GM23248 (cell line): ENCODE measurements at places on chromosomes 4 and X.

DNA sequence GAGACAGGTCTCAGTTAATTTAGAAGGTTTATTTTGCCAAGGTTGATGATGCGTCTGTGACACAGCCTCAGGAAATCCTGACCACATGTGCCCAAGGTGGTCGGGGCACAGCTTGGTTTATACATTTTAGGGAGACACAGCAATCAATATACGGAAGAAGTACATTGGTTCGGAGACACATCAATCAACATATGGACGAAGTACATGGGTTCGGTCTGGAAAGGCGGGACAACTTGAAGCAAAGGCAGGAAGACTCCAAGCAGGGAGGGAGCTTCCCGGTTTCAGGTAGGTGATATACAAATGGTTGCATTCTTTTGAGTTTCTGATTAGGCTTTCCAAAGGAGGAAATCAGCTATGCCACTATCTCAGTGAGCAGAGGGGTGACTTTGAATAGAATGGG, 225.2 kb upstream of the ZFP42 start:
- no peak for DNase-seq

DNA sequence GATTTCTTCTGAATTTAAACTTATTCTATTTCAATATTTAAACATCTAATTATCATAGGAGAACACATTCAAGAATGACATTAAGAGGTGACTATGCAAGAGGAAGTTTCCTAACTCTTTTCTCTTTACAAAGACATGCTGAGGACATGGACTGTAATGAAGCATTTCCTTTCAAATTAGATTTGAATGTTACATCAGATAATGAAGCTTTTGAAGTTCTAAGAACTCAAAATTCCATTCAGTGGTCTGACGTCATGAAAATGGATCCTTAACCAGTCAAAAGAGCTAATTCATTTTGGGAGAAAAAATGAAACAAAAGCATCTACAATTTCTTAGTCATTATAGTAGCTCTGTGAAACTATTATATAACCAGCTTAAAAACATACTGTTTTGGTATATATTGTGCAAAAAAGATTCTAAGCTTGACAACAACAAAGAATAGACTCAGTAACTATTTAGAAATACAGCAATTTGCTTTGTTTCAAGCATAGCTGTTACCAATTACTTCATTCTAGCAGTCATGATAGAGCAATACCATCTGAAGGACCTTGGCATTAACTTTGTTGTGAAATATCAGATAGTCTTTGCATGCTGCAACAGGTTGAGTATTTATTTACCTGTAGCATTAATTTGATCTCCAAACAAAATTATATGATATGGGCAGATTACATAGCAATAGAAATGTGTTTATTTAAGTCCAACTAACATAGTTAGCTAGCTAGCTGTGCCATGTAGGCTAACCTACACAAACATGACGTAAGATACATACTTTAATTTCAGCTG, 13.7 kb upstream of the DTHD1 start:
- no peak for DNase-seq

- DNase-seq: no peak
Observed at GRCh38 chr4:145860446-145860845, 78.2 kb downstream of the ZNF827 start.

GRCh38 chrX:66408507-66408906, 230.4 kb downstream of the EDA2R start:
- DNase-seq: no peak

- DNase-seq: peak; percentile 92
Observed at GRCh38 chr4:40335525-40335894, 377 bp downstream of the CHRNA9 start.

- DNase-seq: peak; percentile 22
Observed at GRCh38 chr4:80172203-80172602, 25.1 kb upstream of the PRDM8 start.

DNA sequence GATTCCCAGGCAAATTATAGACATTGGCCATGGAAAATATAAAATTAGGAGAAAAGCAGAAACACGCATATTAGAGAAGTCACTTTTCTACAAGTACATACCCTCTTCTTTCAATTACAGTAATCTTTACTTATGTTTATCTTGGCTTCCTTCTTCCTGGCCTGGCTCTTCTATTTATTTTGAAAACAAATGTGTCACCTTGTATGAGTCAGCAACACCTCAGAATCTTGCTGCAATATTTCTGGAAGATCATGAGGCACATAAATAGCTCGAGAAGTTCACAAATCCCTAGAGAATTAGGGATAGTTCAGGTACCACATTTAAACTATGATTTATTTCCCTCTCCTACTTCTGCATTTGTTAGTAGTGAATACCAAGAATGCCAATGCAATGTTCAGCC, 124.6 kb downstream of the ANOS1 start:
- peak; percentile 0 for DNase-seq

- no peak for DNase-seq
Observed at GRCh38 chr4:106192131-106192530, 123.9 kb downstream of the TBCK start.

- DNase-seq: no peak
Observed at GRCh38 chrX:132634521-132634920, 145.7 kb upstream of the MBNL3 start.

- DNase-seq: no peak
Observed at GRCh38 chr4:47155919-47156318, 124.6 kb downstream of the GABRB1 start.

DNA sequence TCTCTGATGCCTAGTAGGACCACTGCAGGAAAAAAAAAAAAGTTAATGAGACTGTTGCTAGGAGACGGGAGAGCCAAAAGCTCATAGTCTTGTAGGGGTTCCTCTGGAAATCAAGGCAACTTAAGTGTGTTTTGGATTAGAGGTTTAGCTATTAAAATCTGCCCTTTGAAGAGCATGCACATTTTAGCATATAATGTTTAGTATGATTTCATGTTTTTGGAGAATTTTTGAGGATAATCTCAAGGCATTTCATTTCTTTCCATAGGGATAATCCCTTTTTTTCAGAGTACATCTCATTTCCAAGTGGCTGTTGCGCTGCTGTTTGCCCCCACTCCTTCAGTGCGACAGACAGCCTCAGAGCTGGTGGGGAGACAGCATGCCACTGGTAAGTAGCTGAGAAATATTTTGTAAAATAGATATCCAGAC, at the start of gene LINC00632:
Gene LINC00632, plus strand, starts transcription at position 339 of the 426 bp plus-strand sequence.
- DNase-seq: no peak

DNA sequence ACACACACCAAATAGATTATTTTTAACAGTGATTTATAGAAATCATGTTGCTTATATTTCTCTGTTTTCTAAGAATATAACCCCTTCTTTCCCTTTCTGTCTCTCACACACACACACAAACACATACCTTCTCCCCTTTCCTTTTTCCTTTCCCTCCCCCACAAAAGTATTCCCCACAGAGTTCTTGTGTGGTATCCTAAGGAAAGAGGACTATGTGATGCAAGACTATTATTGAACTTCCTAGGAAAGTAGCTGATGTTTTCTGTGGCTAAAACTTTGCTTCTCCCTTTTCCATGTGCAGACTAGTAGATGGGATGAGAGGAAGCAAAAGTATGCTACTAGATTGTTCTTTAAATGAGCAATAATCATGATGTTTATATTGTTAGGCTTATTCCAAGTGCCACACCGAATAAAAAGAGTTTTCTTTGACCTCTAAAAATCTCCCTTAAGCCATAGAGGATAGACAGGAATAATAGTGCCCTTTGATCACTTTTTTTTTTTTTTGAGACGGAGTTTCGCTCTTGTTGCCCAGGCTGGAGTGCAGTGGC, 38.7 kb downstream of the CPEB2 start:
- DNase-seq: peak; percentile 7

DNA sequence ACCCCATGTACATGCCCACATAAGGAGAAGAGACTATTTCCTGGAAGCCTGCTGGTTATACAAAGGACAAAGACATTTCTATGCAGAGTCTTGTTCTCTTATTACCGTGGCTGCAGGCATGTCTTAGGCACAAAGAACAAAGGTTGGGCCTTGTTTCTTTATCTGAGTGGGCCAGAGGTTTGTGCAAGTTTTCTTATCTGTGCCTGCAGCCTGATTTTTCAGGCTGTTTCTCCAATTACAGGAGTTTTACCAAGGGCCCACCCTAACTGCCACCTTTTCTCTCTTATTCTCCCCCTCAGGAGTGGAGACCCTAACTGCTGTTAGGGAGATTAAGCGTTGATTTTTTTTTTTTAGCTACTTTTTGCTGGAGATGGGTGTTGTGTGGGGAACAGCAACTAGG, 3.5 kb downstream of the TENT5D start:
- DNase-seq: no peak

- no peak for DNase-seq
Observed at GRCh38 chrX:11504234-11504633, 161.5 kb downstream of the ARHGAP6 start.

DNA sequence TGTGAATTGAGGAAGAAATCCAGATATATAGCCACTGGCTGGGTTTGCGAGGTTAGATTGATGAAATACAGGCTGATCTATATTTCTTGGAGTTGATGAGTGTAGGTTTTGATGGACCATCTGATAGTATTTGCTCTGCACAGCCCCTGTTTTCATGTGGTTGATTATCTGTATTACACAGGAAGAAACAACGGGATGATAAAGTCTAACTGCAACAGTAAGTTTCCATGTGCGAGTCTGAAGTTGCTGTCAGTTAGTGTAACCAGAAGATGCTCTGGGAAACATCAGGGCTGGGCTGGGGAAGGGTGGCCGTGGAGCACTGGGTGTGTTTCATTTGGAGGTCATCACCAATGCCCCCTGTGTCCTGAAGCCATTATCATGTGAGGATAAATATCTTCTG, 148.4 kb upstream of the SFRP2 start:
- DNase-seq: no peak

- DNase-seq: no peak
Observed at GRCh38 chr4:110975338-110975737, 352.5 kb upstream of the PITX2 start.

GRCh38 chr4:33262824-33263223, 2542.7 kb downstream of the PCDH7 start:
- DNase-seq: peak; percentile 7

DNA sequence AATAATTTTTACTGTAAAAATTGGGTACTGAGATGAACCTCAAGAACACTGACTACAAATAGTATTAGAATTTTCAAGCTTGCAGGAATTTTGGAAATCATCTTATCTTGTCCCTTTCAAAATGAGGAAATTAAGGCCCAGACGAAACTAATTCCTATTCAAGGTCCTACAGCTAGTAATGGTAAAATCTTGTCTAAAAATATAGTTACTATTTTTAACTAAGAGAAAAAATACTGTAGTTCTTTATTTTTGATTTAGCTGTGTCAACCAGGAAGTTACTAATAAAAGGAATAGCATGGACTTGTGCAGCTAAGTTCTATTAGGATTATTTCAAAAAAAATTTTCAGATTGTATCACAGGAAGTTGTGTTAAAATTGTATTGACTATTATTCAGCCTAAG, 12.7 kb downstream of the PRIMPOL start:
- no peak for DNase-seq

- no peak for DNase-seq
Observed at GRCh38 chrX:108250654-108251579, 159.3 kb downstream of the ATG4A start.

GRCh38 chrX:33330798-33331197, 119.4 kb upstream of the DMD start:
- DNase-seq: no peak

GRCh38 chr4:41569961-41570360, 32.0 kb downstream of the LIMCH1 start:
- DNase-seq: no peak

DNA sequence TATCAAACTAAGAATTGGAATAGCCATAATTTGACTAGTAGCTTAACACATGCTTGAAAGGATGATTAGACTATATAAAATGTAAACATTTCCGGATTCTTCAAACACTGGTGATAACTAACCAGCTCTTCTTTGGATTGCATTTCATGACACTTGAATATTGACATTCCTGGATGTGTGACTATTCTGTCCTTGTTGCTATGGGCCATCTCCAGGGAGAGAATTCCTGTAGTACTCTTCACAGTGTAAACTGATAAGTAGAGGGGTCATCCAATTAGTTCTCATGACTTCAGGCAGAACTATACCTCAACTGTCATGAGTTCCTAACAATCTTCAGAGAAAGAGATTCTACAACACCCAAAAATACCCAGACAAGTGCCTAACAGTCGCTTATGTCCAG, 1026.7 kb upstream of the TENM3 start:
- no peak for DNase-seq

DNA sequence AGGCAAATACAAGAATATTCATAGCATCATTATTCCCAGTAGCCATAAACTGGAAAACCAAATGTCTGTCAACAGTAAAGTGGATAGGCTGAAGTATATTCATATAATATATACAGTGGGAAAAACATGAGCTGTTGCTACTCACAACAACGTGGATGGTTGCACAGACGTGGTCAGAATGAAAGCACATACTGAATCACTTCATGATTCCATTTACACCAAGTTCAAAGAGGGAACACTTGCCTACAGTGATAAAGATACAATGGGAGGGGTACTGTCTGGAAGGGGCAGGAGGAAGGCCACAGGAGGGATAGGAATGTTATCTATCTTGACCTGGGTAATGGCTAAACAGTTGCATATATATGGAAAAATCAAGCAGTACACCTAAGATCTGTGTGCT, 25.3 kb downstream of the APBB2 start:
- no peak for DNase-seq

GRCh38 chr4:99205153-99205979, 13.7 kb downstream of the ADH6 start:
- DNase-seq: peak; percentile 76

- DNase-seq: no peak
Observed at GRCh38 chr4:174099712-174100111, 183.8 kb downstream of the FBXO8 start.

- peak; percentile 82 for DNase-seq
Observed at GRCh38 chr4:94974773-94975172, 217.0 kb downstream of the BMPR1B start.

GRCh38 chr4:1192091-1192492, 19.7 kb upstream of the SPON2 start:
- DNase-seq: peak; percentile 97

DNA sequence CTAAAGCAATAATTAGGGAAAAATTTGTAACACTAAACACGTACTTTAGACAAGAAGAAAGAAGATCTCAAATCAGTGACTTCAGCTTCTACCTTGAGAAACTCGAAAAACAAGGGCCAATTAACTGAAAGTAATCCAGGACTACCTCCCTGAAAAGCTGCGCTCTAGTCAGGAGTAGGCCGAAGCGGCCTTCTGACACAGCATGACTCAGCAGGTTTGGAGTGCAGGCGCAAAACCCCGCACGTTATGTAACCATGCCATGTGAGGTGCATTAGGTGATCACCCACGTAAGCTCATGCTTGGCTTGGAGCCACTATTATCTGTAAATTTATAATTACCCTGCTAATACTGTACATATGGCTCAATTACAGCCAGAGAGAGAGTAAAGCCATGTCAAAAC, 52.8 kb upstream of the CCDC149 start:
- DNase-seq: no peak

GRCh38 chr4:169330095-169330494, 59.3 kb upstream of the SH3RF1 start:
- no peak for DNase-seq

DNA sequence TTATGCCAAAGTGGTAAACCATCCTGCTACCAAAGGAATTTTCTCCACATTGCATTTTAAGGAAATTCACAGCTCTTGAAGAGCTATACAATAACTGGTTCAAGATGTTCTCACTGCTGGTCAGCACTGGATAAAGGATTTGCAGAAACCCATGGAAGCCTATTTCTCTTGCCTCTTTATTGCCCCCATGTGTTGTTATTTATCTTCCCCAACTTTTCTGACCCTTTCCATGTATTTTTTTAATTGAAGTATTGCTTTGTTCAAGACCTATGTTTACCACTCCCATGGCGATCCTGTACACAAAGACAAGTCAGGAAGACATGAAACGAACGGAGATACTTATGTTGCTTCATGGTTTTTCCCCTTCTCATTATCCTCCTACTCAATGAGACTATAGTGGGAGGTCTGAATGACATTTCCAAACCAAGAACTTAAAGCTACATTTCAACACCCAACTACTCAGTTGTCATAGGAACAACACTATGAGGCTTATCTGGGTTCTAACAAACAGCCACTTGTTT, 566.4 kb upstream of the DIPK2B start:
- peak; percentile 64 for DNase-seq
